NCI-H1417 treated with DMSO at 0.1 percent for 48 hours (cell line): ENCODE measurements at places on chromosomes 7 and 10.

- no peak for DNase-seq
These were observed 97.7 kb downstream of the TMEM130 start for GRCh38 chr7:98771941-98772603.

- no peak for DNase-seq
These were observed 74.2 kb upstream of the RHOBTB1 start for GRCh38 chr10:61018146-61018545.

DNA sequence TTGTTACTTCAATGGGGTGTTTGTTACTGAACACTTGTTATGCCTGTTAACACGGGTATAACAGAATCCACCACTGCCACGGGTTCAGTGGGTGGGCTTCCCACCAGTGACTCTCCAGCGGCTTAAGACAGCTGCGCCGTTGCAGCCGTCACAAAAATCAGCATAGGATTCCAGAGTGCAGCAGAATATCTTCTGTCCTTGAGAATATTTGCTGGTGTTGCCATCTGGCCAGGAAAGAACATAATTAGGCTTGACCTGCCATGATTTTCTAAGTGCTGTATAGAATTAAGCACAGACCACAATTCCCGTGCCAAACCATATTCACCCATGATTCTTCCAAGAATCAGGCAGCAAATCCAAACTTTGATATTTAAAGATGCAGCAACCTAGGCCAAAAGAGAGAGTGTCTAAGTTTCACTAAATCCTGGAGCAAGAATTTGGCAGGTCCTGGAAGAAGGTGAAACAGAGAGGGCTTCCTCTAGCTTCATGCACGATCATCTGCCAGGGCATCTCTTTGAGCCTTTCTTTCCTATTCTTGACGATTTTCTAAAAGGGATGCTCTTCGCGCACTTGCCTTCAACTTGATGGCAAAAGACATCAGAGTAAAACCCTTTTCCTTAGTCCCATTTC, 95.0 kb downstream of the FRMD4A start:
- no peak for DNase-seq

DNA sequence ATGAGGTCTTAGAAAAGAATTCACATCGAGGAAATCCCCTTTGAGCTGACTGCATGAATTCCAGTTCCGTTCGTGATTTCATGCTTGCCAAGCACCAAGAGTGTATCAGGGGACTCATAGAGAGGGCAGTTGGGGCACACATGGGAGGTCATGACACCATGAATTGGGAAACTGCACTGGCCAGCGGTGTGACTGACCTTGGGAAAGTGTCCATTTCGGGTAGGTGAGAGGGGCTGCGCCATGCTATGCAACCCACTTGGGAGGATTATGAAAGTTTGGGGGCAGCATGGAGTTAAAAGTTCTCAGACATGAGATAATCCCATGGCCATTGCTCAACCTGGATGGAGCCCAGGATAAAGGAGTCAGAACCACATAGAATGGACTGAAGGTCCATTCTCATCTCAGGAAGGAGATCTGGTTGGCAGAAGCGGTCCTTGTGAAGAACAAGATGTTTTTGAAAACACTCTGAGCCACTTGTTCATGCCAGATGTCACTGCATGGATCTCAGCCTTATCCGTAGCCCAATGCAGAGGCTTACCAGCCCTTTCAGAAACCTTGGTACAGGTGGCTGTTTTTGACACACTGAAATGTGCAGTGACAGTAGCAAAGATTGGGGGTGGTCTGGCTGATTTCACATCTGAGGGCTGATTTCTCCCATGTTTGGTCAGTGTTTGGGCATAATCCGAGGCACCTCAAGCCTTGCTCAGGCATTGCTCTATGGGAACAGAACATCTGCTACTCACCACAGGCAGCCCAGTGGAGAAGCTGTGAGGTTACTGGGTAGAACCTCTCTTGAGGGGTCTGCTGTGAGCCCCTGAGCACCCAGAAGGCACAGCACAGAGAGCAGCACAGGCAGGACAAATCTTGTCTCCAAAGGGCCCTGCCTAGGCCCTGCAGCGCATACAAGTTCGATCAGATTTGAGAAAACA, 252.3 kb downstream of the CXCL12 start:
- no peak for DNase-seq
